ENCODE measurements at places on chromosomes 12 and 14.

GRCh38 chr14:61476105-61476753 is 154.8 kb downstream of the PRKCH start:
- no peak for DNase-seq

DNA sequence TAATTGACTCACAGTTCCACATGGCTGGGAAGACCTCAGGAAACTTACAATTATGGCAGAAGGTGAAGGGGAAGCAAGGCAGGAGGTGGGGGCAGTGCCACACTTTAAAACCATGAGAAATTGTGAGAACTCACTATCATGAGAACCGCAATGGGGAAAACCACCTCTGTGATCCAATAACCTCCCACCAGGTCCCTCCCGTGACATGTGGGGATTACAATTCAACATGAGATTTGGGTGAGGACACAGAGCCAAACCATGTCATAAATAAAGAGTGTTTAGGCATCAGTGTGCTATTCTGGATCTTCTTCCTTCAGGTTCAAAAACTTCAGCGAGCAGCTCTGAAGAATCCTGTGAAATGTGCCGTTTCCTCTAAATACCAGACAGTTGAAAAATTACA is 9.7 kb downstream of the DDX47 start:
- DNase-seq = no peak

- DNase-seq = peak; percentile 58
Observed at GRCh38 chr12:2456813-2457186, 338.0 kb upstream of the FKBP4 start.

DNA sequence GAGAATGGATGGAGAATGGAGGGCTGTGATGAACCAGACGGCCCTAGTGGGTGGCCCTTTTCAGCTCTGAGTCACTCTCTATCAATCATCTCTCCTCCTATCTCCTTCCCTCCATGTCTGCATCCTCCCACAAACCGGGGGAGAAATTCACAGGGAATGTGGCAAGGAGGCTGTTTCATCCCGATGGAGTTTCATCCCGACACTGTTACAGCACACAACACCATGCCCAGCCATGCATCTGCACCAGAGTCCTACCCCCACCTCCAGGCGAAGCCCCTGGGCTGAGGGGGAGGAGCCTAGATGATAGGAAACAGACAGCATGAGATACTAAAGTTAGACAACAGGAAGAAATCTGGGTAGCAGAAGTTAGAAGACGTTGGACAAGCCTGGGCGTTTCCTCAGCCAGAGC is 20.8 kb downstream of the SLC8B1 start:
- no peak for DNase-seq

- DNase-seq = no peak
Observed at GRCh38 chr12:51592034-51592705, 1.1 kb downstream of the SCN8A start.

GRCh38 chr14:28116716-28117115 is 649.9 kb upstream of the FOXG1 start:
- no peak for DNase-seq

GRCh38 chr12:102824218-102824835 is 92.7 kb downstream of the PAH start:
- DNase-seq = peak; percentile 77

GRCh38 chr12:93139028-93139665 is 210.1 kb upstream of the EEA1 start:
- no peak for DNase-seq

DNA sequence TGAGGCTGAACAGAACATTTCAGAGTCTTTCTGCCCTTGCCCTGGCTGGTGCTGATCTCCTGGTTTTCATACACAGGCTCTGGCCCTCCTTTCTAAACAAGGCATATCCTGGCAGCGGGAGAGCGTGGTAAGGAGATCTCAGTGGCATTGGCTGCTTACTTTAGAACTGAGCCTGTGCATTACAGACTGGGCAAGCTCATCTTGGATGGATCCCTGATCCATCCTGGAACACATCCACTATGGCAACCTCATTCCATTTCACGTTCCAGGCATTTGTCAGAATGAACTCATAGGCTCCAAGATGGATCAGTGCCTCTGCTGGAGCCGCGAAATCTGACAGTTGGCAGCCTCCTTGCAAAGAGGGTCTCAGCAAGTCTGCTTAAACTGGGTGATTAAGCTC is 224.5 kb upstream of the PELI2 start:
- no peak for DNase-seq

GRCh38 chr14:71966528-71966927 is 34.3 kb downstream of the RGS6 start:
- no peak for DNase-seq

DNA sequence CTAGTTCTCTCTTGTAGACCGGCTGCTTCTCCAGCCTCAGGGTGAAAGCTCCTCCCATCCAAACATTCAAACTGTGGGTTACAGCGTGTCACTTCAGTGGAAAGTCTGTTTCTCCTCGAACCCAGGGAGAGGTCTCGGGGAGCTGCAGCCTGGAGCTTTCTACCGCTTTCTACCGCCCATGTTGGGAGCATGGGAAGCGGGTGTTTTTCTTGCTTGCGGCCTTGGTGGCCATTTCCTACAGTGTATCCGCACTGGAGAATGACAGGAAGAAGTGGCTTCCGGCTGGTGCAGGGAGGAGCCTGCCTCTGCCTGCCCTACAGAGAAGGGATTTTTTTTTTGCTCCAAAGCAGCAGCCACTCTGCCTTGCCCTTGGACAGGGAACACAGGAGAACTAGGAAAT is 21.2 kb downstream of the ZFP36L1 start:
- DNase-seq = peak; percentile 51

GRCh38 chr14:89654998-89655397 is 238.0 kb upstream of the FOXN3 start:
- no peak for DNase-seq

- no peak for DNase-seq
Observed at GRCh38 chr12:132945806-132946205, 10.3 kb downstream of the ZNF605 start.

DNA sequence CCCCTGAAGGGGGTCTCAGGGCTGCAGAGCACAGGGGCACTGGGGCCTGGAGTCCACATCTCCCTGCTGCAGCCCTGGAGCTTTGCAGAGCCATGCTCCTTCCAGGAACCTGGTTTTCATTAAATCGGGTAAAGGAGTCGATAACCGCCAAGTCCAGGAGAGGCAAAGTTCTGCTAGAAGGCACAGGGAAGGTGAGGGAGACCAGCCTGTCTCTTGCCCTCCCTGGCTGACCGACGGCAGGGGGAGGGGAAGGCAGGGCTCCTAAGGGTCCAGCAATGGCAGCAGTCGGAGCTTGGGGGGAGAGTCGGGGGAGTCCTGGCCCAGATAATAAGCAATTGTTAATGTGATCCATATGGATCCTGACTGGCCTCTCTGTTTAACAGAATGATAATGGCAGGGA is 3.0 kb downstream of the FIGNL2 start:
- no peak for DNase-seq

DNA sequence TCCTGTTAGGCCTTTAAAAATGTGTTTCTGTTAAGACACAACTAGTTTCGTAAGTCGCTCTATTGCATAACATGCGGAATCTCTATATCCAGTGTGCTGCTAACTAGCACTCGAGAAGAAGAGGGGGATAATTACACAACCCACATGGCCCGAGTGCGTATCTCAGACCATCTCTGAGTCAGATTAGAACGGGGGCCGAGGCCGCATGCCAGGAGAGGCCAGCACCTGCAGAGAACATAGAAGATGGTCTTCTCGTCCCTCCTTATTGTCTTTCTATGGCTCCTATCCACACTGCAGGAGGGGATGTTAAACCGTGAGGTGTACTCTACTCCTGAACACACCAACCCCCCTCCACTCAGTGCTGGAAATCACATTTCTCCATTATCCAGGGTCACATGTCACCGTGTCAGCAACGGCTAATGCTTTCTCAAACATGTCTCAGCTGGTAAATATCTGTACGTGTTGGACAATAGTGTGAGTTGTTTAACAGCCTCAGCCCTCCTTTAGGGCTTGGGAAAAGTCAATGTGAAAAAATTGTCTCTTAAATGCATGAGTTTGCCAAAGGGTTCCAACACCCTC is 56.3 kb downstream of the CCDC88C start:
- DNase-seq = peak; percentile 81

- no peak for DNase-seq
Observed at GRCh38 chr12:92947589-92948215, 18.6 kb upstream of the EEA1 start.

DNA sequence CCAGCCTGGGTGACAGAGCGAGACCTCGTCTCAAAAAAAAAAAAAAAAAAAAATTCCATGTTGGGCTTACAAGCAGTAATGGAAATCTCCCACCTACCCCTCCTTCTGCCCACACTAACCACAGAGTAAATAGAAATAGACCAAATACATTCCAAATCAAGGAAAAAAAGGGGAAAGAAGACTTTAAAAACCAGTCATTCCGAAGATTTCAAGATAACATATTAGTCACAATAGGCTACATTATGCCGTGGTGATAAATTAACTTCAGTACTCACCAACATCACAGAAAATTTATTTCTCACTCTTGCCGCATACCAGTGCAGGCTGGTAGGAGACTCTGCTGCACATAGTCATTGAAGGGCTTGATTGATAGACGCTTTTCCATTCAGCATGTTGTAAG is 15.5 kb upstream of the ETV6 start:
- DNase-seq = no peak

- DNase-seq = no peak
Observed at GRCh38 chr14:62098357-62098756, 336.1 kb downstream of the SNAPC1 start.

- DNase-seq = no peak
Observed at GRCh38 chr12:107444771-107445170, 240.8 kb upstream of the PWP1 start.

GRCh38 chr12:106696681-106697417 is 77.6 kb upstream of the RIC8B start:
- DNase-seq = peak; percentile 29

DNA sequence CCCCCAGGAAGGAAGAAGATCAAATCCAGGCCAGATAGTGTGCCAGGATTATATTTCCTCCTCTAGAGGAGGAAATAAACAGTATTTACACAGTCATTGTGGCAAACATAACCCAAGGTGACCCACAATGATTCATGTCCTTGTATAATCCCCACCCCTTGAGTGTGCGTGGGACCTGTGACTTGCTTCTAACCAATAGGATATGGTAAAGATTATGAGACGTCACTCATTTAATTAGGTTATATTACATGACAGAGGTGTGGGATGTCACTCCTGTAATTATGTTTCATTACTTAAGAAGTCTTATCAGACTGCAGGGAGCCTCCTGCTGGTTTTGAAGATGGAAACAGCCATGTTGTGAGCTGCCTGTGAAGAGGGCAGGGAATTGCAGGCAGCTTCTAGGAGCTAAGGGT is 12.2 kb upstream of the CATSPERB start:
- DNase-seq = peak; percentile 5

DNA sequence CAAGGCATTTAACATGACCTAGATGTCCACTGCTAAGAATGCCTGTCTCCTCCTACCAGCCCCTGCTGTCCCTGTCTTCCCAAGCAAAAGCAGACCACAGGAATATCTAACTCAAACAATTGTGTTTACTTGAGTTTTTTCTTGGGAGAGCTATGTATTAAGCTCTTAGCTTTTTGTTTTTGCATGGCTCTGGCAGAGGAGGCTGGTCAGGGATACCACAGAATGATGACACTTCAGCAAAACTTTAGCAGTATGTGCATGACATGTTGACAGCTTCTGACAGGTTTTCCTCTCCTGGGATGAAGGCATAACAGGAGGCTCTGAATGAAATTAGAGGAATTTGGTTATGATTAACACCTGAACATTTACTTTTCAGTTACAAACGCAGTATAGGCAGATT is 6.9 kb downstream of the TMBIM6 start:
- DNase-seq = no peak

GRCh38 chr12:88781909-88782308 is 201.6 kb upstream of the KITLG start:
- no peak for DNase-seq

- DNase-seq = no peak
Observed at GRCh38 chr12:46386877-46387629, 14.5 kb upstream of the SLC38A2 start.

DNA sequence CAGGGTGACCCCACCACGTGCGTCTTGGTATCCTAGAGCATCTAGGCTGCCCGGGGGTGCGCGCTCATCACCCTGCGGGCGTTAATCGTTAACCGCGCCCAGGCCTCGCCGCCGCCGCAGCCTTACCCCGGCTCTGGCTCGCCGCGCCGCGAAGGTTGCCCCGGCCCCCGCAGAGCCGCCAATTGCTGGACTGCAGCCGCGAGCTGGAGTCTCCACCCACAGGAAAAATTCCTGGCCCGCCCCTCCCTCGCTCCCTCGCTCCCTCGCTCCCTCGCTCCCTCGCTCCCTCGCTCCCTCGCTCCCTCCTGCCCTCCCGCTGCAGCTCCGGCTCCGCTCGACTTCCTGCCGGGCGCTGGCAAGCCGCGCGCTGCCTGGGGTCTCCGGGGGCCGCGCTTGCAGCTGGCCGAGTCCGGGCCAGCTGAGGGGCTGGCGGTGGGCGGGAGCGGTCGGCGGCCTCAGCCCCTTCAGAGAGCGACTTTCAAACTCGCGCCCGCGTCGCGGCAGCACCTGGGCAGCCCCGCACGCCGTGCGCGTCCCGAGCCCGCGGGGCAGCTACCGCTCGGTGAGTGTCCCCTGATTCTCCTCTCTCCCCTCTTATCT is at the start of gene PLEKHG3:
PLEKHG3 (plus strand) TSS at position 282 of the 600 bp plus-strand sequence. CDS start 23,208 bp downstream, outside the sequence.
- peak; percentile 93 for DNase-seq
